ENCODE measurements at places on chromosomes 3 and 15.

DNA sequence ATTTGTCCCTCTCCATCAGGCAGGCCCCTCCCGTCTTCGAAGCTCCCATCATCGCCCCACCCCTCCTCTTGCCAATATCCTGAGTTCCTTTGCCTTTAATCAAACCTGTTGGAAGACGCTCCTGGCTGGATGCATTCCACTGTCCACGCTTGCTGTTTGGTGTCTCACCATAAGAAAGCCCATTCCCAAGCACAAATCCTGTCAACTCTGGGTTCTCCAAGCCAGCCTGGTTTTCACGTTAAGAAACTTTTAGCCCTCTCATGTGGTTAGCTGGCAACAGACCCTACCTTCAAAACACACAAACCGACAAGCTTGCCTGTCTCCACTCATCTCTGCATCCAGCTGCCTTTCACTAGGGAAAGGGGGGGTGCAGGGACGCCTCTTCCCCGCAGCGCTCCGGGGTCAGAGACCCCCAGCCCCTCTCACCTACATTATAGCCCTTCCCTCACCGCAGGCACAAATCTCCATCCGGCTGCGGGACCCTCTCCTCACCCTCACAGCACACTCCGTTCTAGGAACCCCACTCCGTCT is 1.1 kb downstream of the GORASP1 start:
- DNase-seq: no peak

- DNase-seq: no peak
Observed at GRCh38 chr3:131658115-131658514, 155.3 kb upstream of the MRPL3 start.

DNA sequence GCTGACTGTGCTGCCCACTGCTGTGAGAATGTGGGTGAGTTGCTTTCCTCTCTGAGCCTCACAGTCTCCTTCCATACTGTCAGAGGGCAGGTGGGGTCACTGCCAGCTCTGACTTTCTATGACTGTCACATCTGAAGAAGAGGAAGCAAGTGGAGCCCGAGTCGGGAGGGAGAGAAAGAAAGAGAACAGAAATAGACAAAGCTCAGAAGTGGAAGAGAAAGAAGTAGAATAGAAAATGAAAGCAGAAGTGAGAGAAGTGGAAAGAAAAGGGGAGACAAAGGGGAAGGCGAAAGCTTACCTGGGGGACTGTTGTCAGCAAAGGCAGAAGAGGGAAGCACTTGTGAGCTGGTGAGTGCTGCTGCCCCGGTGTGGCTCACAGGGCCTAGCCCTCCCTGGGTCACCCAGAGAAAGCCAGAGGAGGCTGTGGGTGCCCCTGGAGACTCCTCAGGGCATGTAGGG is 57.9 kb downstream of the EPHB1 start:
- peak; percentile 49 for DNase-seq

DNA sequence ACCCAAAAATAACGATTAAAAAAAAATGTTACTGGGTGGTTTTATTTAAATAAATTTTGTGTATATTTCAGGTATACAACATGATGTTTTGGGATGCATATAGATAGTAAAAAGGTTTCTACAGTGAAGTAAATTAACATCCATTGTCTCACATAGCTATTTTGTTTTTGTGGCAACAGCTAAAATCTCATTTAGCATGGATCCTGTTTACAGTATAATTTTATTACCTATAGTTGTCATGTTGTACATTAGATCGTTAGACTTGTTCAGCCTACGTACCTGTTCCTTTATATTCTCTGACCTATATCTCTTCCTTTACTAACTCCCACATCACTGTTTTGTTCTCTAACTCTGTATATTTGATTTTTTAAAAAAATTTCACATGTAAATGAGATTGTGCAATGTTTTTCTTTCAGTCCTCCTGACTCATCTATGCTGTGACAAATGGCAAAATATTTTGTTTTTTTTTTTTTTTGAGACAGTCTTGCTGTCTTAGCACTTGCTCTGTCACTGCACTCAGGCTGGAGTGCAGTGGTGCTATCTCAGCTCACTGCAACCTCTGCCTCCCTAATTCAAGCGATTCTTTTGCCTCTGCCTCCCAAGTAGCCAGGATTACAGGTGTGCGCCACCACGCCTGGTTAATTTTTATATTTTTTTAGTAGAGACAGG is 45.6 kb downstream of the OIP5 start:
- DNase-seq: no peak

DNA sequence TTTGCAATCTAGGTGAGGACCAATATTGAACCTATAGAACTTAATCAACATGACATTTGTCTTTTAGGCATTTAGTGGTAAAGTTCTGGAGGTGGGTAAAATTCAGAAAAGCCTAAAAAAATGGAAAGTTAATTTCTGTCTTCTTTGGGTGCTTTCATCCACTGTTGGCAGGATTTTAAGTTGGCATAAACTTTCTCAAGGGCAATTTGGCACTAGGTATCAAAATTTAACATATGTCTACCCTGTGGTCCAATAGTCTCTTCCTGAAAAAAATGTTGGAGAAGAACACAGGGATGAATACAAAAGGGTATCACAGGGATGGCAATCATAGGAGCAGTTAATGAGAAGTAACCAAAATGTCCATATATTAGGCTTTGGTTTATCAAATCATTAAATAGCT is 227.0 kb upstream of the WNT5A start:
- DNase-seq: no peak

GRCh38 chr3:13601692-13602080 is 52.8 kb downstream of the FBLN2 start:
- DNase-seq: no peak

DNA sequence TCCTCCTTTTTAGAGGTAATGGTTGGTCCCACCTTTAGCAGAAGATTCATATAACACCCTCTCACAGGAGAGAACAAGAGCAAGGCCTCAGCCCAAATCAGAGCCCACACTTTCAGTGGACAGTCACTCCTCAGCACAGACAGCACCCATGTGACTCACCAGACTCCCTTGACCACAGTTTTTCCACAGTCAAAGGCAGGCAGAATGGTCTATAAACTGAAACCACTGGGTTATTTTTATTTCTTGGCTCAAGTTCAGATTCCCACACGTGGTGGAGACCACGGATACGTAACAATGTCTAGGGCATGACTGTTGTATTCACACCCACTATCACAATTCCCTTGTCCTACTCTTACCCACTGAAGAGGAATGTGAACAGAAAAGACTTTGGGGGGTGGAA is 237.8 kb upstream of the UBE2E1 start:
- DNase-seq: peak; percentile 9

- no peak for DNase-seq
Observed at GRCh38 chr15:101324524-101325177, 29.6 kb upstream of the SNRPA1 start.

GRCh38 chr3:122217901-122218300 is 34.4 kb downstream of the CASR start:
- no peak for DNase-seq

- DNase-seq: peak; percentile 40
Observed at GRCh38 chr3:177361081-177361938, 164.0 kb upstream of the TBL1XR1 start.

- no peak for DNase-seq
Observed at GRCh38 chr3:160546727-160547126, 18.6 kb downstream of the KPNA4 start.

DNA sequence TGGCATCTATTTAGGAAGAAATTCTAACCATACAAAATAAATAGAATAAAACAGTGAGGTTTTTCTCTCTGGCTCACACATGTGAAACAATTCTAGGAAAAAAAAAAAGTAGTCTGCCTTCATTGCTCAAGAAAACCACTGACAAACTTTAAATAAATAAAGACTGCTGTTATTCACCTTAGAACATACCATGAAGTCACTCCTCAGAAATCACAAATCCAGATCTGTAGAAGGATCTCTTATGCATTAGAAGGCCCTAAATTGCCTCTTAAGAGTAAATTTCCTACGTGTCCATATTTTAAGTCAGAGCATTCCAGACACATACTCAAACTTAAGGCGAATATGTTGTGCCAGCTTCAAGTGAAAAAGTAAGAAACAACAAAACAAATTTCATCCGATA is 217.3 kb downstream of the ZIC4 start:
- no peak for DNase-seq

DNA sequence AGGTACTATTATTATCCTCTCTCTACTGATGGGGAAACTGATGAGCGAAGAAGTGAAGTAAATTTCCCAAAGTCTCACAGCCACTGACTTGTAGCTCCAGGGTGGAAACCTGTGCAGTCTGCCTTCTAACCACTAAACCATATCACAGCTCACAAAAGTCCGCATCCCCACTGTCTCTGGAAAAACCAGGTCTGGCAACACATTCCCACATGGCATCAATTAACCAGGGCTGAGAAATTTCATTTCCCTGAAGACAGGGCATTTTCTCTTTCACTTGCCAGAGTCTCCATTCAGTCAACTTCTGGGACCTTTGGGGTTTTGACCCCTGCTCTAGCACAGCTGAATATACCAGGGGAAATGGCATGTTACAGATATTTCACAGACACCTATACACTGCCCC is 26.5 kb downstream of the FBXO40 start:
- DNase-seq: no peak

- no peak for DNase-seq
Observed at GRCh38 chr3:197706658-197707057, 30.0 kb downstream of the RUBCN start.

GRCh38 chr3:114033721-114034120 is 22.6 kb downstream of the CCDC191 start:
- DNase-seq: no peak

- DNase-seq: no peak
Observed at GRCh38 chr15:36156879-36157427, 422.5 kb upstream of the CDIN1 start.

GRCh38 chr3:190560013-190560895 is 46.4 kb downstream of the IL1RAP start:
- no peak for DNase-seq

DNA sequence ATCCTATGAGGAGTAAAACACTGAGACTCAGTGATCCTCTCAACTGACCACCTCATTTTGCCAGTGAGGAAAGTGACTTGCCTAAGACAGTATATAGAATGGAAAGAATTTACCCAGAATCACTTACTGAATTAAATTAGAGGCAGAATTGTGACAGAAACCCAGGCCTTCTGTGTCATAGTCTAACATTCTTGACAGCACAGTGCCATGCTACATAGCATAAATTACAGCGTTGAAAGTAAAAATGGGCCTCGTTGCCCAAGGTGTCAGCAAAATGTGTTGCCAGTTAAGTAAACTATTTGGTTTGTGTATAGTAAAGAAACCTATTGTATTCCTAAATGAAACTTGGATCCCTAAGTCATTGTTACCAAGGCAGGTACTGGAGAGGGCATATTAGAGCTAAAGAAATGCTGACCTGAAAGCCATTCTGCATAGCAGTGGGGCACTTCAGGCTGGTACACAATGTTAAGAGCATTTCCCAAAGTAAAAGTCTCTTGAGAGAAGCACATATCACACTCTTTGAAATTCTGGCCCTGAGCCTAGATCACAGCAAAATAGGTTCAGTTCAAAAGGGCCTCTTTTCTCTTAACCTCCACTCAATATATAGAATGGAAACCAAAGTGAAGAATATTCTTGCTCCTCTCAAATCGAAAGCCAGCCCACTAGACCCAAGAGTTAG is 53.8 kb downstream of the HMG20A start:
- no peak for DNase-seq

DNA sequence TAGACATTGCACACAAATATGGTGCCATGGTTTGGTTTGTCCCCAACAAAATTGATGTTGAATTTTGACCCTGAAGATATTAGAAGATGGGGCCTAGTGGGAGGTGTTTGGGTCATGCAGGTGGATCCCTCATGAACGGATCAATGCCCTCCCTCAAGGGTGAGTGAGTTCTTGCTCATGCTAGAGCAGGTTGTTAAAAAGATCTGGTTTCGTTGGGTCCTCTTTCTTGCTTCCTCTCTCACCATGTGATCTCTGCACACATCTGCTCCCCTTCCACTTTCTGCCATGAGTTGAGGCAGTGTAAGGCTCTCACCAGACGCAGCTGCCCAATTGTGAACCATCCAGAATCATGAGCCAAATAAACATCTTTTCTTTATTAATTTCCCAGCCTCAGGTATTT is 87.8 kb upstream of the MDFIC2 start:
- no peak for DNase-seq

DNA sequence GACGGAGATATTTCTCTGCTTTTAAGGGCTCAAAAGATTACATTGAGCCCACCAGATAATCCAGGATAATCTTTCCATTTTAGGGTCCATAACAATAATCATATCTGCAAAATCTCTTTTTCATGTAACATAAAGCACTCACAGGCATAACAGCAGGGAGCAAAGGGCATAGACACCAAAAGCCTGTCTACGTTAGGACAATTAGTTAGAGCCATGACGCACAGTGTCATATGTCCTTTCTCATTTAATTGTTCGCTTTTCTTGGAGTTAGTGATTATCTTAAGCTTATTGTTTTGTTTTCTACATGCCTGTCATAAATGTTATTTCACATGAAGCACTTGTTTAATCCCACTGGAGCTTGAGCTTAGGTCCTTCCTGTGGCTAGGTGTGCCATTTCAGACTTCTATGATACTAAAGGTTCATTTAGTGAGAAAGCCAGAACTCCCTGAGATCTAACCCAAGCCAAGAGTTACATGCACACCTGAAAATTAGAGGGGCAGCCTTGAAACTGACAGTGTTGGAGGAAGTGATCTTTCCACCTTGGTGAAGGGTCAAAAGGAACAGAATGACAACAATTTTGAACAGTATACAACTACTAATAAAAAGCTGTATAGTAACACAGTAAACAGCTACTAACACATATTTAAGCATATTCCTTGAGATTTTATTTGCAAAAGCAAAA is 11.7 kb upstream of the HHATL start:
- no peak for DNase-seq

All from globus pallidus (tissue), 1 donor.